H7 (cell line): ENCODE measurements at places on chromosomes 6 and 20. TPM values are rescaled to one million over a fixed set of nuclear protein-coding genes. Genes with fewer than 3 reads are reported as not detected.

Gene PRKN
- 0.26 and 0.90 TPM in 2 replicates for total RNA-seq

DNA sequence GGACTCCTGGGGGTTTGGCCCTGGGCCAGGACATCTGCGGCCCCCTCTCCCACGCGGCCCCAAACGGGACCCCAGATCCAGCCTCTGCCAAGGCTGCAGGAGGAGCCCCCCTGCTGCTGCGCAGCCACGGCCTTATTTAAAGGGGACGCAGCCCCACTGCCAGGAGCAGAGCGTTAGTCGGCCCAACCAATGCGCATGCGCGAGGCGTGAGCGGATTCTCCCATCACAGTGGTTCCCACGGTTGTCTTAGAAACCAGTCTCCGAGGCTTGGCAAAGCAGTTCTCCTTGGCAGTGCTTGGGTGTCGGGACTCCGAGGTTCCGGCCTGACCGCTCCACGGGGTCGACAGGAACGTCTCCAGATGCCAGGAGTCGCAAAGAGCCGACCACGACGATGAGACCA lies 288.3 kb upstream of the ZNF337 start:
- DNase-seq: no peak

Gene CDK19
- 2.3 and 5.2 TPM in 2 replicates for total RNA-seq

Gene ABHD16B
- not detected in 2 replicates for total RNA-seq

Gene ADAM33
- 3.3 and 5.5 TPM in 2 replicates for total RNA-seq

DNA sequence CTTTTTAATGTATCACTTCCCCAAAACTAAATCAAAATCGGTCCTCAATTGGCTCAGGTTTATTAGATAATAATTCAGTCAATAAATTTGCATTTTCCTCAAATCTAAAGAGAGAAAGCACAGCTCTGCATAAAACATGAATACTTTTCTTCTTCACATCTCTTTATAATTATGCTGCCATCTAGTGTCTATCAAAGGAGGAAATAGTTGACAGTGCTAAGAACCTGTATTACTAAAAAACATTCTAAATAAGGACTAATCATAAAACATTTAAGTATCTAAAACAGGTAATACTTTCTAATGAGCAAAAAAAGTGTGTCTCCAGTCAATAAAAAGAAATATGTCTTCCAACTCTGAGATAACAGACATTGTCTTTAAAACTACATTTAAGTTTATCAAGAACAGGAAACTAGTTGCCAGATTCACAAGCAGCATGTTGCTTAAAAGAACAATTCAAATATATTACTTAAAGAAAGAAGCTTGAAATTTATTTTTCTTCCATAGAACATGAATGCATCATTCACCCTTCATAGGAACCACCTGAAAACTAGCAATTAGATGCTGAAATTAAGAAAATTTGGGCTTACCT lies 56.5 kb upstream of the DST start:
- no peak for DNase-seq

- no peak for DNase-seq
Measured at GRCh38 chr6:141394565-141395051, 738.1 kb upstream of the GJE1 start.

- DNase-seq: no peak
Measured at GRCh38 chr6:64238071-64238470, 602.5 kb downstream of the PHF3 start.

Gene HFE
- 0.38 and 0.81 TPM in 2 replicates for total RNA-seq

- no peak for DNase-seq
Measured at GRCh38 chr20:8097307-8097706, 34.8 kb upstream of the PLCB1 start.

Gene GJA10
- total RNA-seq: 0.28 TPM in 1 of 2 replicates, not detected in the other

DNA sequence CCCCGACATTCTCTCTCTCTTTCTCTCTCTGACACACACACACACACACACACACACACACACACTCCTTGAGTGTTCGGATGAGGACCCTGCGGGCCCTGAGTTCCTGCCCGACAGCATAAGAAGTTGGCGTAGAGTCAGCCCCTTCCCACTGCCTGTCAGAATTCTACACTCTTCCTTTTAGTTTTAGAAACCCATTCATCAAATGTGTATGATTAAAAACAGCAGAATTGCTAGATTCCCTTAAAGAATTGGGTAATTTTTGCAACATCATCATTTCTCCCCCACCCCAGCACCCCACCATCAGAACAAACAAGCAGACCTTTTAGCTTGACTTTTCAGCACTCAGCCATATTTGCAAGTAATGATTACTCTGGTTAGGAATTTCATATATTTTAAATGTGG lies 322.8 kb downstream of the FARS2 start:
- DNase-seq: no peak

Gene FKBP1C
- 0.80 and 2.0 TPM in 2 replicates for total RNA-seq

- DNase-seq: no peak
Measured at GRCh38 chr20:5786930-5787795, 37.0 kb downstream of the SHLD1 start.

Gene TMC2
- total RNA-seq: not detected in 2 replicates

DNA sequence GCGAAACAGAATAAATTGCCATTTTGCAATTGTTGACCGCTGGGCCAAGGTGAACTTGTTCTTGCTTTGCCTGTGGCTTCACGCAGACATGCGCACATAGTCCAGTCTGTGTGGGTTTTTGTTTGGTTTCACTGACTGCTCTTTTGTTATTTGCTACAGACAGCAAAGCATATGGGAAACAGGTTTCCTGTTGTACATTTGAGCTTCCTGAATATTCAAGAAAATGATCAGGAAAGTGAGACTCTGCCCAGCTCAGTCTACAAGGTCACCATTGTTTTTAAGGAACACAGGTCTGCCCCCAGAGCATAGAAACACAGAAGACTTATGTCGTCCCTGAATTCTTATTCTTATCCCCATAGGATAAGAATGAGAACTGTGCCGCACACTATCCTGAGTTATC lies 55.6 kb downstream of the SASH1 start:
- no peak for DNase-seq

Gene TREM1
- total RNA-seq: not detected in 2 replicates

DNA sequence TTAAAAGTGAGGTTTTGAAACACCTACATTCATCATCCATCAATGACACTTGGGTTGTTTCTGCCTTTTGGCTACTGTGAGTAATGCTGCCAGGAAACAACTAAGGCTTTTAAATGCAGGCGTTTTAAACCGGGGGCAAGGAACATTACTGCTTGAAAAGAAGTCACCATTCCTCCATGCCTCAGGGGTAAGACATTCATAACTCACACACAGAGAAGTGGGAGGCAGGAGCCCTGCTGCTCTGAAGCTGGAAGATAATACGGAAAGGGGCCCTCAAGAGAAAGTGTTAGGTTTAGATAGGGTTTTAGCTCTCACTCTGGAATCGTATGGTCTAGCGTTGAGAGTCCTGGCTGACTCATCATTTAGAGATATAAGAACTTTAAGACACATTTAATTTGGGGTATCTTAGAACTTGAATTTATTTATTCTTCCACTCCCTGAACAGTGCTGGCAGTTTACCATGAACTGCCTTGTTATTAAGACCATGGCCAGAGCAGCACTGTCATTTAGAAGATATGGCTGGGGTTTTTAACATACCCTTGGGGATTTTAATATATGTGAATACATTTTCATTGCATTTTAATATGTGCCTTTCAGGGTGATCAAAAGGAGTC lies 1.8 kb downstream of the TUBB1 start:
- peak; percentile 18 for DNase-seq

DNA sequence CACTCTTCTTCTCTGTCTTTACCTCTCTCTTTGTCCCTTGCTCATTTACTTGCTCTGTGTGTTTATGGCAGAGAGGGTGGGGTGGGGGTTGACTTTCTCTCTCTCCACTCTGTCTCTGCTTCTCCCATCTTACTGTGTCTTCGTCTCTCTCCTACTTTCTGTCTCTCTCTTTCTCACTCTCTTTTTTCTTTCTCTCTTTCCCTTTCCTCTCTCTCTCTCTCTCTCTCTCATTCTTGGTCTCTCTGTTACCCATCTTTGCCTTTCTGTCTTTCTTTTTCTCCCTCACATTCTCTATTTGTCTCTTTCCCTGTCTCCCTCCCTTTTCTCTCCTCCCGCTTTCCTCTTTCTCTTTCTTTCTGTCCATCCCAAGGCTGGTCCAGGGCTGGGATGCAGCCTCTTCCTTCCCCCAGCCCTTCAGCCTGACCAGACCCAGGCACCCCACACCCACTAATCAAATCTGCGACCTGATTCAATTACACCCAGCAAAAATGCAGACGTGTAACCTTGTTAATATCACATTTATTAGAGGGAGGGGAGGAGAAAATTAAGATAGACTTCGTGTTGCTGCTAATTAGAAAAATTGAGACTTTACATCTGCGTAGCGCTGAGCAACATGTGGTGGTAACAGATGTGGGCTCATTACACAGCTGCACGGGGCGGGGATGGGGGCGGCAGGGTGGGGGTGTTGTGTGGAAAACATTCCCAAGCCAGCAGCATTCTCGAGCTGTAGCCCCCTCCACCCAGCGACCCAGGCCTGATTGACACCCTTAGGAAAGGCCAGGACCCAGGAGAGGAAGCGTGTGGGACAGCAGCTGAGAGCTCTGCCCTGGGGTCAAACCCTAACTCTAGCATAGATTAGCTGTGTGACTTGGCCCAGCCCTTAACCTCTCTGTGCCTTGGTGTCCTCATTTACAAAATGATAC lies 124.9 kb upstream of the MAFB start:
- DNase-seq: no peak

DNA sequence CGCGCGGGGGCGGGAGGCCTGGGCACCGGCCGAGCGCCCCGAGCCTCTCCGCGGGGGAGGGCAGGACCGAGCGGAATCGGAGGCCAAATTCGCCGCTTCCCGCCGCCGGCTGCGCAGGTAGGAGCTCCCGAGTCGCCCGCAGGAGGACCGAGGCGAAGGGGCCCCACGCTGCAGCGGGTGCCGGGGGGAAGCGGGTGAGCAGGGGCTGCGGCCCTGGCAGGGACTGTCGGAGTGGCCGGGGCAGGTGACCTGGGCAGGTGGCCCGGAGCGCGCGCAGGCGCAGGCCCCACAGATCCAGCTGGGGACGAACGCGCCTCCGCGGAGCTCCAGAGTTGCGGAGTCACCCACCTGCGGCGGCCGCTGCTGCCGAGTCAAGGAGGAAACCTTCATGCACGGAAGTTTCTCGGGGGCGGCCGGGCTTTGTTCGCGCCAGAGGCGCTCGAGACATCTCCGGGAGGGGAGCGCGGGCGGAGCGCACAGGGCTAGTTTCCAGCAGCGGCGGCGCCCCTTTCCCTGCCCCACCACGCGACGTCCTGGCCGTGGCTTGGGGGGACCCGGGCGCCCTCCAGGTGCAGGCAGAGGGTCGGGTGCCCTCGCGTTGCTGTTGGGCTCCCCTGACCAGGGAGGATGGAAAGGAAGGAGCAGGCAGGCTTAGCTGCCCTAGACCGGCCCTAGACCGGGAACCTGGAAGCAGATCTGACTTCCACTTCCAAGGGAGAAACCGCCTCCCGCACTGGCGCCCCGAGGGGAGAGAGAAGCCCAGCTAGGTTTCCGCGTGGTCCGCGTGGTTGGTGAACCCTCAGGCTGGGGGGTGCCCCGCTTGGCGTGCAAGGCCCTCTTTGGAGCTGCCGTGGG lies 590 bp downstream of the SLCO4A1 start:
- peak; percentile 90 for DNase-seq

Gene C6orf15
- total RNA-seq: not detected in 2 replicates

GRCh38 chr6:158969148-158969547 lies 30.9 kb downstream of the RSPH3 start:
- DNase-seq: no peak

DNA sequence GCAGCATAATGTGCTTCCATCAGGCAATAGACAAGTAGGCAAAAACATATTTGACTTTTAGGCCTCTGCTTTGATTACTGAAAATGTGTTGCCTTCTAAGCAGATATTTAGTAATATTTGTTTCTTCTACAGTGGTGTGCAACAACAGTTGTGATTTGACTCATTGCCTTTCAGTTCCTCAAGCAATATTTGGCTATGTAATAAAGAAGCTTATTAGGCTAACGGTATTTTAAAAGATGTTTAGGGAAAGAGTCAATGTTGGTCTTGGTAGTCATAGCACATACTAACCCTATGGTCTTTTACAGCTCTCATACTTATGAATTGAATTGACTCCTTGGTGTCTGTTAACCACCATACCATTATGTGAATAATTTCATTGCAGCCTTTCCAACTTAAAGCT lies 124.1 kb downstream of the GRIK2 start:
- DNase-seq: no peak

- peak; percentile 92 for DNase-seq
Measured at GRCh38 chr20:45098103-45098773, 2.7 kb downstream of the KCNS1 start.

DNA sequence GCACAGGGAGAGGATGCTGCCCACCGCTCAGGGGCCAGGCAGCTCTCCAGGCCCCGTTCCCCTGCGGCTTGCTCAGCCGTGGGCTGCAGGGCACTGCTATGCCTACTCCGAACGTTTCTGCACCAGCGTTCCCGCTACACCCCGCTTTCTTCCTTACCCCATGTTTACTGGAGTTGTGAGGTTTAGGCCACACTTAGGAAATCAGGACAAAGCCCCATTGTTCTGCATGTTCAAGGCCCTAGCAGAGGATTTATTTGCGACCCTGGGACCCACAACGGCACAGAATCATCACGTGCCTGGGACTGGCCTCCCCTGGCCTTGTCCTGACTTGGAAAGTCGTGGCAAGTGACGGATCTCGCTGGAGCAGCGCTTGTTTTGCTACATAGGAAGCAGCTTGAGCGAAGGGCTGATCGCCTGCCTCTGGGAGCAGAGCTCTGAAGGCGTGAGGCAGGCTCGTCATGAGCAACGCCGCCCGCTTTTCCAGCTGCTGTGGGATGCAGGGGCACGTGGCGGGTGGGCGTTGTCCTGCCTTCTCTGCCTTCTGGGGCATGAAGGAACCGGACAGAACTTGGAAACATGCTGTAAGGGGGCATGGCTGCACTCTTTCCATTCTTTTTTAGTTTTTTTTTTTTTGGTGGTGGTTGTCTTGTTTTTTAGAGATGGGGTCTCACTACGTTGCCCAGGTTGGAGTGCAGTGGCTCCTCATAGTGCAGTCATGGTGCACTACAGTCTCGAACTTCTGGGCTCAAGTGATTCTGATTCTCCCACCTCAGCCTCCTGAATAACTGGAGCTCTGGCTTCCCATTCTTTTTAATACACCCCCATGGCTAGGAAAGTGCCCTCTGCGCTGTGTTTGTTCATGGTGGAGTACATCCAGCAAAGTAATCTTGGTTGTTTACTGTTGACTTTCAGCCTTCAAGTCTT lies 14.6 kb upstream of the TMEM181 start:
- DNase-seq: peak; percentile 34

Gene RALY
- 147 and 164 TPM in 2 replicates for total RNA-seq

DNA sequence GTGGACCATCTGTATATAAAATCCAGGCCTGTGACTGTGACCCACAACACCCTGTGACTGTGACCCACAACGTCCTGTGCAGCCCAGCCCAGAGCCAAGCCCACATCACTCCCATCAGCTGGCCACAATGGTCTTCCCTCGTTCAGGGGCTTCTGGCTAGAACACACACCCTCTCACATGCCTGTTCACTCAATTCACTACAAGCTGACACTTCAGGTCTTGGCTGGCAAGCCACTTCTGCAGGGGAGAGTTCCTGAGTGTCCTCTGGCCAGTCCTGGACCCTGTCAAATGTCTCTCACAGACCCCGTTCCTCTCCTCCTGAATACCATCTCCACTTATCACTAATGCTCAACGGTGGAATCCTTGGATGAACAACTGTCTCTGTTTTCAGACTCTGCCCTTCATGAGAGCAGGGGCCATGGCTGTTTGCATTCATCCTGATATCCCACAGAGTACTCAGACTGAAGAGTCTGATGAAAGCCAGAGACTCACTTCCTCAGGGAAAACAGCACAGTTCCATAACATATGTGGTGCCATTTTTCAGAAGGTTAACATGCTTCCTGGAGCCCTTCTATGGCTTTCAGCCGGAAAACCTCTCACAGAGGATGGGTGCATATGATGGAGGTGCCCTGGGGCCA lies 56.0 kb downstream of the MYH7B start:
- no peak for DNase-seq
